ENCODE measurements at places on chromosomes 7 and 10.

GRCh38 chr7:47525066-47525623 lies 56.8 kb downstream of the TNS3 start:
- DNase-seq = no peak

DNA sequence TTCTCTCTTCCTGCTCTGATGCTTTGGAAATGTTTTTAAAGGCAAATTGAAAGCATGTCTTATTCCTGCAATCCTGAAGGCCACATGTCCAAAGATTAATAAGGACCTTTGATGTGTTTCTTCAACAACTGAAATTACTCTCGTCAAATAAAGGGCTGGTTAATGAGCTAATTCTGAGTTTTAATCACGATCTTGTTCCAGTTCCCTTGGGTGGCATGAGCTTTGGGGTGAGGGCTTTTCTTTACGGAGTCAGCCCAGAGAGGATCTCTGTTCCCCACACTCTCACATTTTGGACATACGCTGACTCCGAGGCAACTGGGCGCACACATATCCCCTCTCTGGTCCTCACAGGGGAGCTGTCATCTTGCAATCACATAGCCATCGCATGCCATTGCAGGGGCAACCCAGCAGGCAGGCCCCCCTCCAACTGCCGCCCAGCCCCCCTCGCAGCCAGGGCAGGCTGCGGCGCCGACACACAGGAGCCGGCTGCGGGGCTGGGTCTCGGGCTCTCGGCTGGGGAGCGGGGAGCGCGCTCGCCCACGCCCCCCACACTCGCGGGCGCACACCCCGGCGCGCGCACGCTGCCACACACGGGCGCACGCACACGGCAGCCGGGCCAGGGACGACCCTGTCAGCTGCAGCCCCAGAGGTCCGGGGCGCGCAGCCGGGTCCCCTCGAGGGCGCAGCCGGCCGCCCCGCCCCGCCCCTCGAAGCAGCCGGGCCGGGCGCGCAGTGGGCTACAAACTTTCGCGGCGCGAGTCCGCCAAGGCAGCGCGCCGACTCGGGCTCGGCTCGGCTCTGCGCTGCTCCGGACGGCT lies at the start of gene GDF10:
TSS of gene GDF10 (plus strand) at position 587 of the 818 bp plus-strand sequence. CDS start 455 bp downstream, outside the sequence.
- DNase-seq = no peak

GRCh38 chr10:124063750-124064603 lies 29.4 kb downstream of the CHST15 start:
- no peak for DNase-seq

DNA sequence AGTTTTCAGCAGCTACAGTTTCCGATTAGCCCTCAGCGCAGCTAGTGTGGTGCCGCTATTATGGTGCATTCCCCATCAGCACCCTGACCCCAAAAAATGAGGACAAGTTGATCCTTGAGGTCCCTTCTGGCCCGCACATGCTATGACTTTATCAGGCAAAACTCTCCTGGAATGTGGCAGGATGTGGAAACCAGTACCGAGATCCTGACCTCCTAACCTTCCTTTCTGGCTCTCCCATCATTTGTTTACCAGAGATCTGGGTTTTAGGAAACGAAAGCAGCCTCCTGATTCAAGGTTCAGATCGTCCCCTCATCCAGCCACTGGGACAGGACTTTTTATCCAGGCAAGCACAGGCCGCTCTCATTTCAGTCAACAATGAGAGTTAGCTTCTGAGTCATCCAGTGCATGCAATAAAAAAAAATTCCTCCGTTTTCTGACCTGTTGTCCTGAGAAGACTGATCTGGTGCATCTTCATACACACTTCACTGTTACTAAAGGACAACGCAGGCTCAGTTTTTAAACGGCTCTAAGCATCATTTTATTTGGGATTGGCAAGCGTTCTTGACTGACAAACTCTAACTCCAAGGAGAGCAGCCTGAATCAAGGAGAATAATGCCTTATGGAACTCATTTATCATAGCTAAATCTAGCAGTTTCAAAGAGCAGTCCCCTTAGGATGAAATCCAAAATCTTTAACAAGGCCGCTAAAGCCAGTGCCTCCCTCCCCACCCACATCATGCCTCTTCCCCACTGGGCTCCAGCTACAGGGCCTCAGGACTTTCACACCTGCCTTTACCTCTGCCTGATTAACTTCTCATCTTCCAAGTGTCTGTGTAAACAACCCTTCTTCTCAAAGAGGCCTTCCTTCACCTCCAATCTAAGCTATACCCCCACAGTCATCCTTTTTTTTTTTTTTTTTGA lies 17.1 kb downstream of the PDLIM1 start:
- DNase-seq = peak; percentile 46

DNA sequence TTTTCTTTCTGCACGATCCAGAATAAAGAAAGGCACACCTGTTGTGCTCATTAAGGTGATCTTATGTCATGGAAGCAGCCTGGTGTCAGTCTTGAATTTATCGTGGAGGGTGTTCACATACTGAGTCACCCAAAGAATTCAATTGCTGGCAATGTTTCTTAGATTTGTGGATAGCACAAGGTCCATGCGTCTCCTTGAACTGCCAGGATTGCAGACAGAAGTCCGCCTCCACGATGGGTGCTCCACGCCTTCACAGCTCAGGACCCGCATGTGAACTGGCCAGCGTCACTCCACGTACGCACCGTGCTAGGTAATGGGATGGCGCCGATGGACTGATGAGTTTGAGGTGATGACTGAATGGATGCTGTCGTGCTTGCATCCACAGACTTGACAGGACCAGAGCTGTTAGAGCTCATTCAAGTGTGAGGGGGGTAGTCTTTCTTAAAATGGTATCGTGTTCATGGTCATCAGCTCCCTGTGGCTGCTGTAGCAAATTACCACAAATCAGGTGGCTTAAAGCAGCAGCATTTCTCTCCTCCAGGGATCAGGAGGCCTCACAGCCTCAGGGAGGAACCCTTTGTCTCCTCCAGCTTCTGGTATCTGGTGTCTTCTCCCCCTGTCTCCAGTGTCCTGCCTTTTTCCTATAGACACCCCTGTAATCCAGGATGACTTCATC lies 65.4 kb upstream of the DNAJB6 start:
- no peak for DNase-seq

DNA sequence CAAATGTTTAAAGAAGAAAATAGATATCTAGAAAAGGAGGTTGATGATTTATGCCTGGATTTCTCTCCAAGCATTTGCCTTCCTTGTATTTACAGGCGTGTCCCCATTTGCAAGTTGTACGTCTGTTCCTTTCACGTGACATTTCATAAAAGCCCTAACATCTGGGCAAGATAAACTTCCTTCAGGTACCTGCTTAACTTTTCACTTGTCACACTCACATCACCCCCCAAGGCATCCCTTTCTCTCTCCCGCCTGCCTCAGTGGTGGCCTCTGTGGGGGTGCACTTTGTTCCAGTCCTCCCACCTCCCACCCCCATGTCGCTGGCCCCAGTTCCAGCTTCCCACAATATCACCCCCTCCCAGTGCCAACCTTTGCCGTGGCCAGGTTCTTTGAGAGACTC lies 6.7 kb downstream of the TWIST1 start:
- no peak for DNase-seq

DNA sequence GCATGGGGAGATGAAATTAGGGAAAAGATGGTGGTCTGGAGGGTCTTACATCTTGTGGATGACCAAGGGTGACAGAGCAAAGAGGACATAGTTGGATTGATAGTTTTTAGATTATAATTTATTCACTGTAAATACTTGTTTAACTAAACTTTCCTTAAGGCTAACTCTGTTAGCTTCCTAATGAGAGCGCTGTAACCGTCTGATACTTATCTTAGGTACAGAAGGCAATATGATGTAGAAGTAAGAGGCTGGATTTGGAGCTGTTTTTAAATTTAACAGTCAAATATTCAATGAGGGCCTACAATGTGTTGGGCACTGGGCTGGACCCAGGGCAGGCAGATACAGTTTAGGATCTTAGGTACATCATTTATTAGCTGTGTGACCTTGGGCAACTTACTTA lies 36.0 kb downstream of the PRKAR2B start:
- DNase-seq = no peak

- DNase-seq = no peak
Measured at GRCh38 chr10:44949127-44949802, 10.3 kb upstream of the RASSF4 start.

GRCh38 chr10:20976390-20976789 lies 79.3 kb upstream of the NEBL start:
- no peak for DNase-seq

DNA sequence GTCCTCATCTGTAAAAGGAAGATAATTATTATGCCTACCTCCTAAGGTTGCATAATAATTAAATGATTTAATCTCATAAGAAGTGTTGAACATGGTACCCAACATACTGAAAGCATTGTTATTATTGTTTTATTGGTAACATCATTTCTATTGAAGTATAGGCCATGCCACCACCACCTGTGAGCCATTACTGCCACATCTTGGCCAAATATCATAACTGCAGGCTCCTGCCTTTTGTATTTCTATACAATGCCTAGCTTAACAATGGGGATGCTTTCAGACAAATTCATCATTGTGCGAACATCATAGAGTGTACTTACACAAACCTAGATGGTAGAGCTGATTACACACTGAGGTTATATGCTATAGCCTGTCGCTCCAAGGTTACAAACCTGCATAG lies 61.1 kb upstream of the NPSR1 start:
- no peak for DNase-seq

DNA sequence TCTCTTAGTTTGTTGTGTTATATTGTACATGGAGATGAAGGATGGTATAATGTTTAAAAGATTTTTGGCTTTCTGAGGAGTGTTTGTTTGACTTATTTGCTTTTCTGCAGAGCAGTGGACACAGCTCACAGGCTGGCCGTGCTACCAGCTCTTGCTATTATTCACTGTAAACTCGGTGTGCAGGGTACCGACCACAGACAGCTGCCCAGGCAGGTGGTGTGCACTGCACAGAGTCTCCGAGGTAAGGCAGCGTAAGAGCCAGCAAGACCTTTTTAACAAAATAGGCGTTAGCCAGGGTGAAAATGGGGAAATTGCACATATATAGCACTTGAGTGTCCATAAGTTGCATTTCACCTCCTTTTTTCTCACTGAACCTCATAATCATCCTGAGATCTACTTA lies 438.0 kb downstream of the CNTNAP2 start:
- no peak for DNase-seq

DNA sequence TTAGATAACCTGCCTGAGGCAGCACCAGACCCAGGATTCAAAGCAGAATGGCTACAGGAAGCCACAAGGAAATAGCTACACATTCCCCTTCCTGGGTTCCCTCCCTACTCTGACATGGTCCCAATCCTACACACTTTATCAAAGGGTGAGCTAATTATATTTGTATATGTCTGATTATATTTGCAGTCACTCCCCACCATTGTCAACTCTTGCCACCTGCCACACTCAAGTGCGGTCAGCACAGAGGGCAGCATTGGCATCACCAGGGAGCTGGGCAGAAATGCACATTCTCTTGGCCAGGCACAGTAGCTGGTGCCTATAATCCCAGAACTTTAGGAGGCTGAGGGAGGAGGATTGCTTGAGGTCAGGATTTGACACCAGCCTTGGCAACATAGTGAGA lies 114.1 kb upstream of the PDLIM1 start:
- no peak for DNase-seq

DNA sequence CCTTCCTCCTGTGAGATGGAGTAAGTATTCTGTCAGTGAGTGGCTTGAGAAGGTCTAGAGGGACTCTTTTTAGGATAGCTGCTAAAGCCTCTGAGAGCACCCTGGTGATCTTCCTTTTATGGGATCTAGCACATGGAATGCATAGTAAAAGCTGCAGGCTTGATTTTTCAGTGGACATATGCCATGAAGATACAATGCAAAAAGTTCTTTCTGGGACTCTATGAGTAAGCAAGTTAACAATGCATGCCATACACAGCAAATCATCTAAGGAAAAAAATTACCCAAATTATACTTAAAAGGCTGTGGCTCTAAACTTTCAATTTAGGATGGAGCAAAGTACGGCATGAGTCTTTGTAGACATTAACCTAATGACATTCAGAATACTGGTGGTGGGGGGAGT lies 154.5 kb downstream of the SGMS1 start:
- DNase-seq = peak; percentile 25

DNA sequence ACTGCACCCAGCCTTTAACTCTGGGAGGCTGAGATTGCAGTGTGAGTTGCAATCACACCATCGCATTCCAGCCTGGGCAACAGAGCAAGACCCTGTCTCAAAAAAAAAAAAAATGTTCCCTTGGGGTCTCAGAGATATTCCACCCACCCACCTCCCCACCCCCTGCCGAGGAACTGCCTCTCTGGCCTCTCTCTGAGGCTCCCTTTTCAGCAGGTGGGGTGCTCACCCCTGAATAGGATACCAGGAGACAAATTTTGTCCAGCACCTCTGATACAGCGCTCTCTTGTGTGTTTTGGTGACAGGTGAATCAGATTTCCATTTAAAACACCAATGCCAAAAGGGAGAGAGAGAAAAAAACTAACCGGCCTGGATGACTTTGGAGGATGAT lies 92.6 kb upstream of the KIF5B start:
- DNase-seq = no peak

GRCh38 chr10:7763929-7764328 lies 23.9 kb downstream of the KIN start:
- DNase-seq = no peak

DNA sequence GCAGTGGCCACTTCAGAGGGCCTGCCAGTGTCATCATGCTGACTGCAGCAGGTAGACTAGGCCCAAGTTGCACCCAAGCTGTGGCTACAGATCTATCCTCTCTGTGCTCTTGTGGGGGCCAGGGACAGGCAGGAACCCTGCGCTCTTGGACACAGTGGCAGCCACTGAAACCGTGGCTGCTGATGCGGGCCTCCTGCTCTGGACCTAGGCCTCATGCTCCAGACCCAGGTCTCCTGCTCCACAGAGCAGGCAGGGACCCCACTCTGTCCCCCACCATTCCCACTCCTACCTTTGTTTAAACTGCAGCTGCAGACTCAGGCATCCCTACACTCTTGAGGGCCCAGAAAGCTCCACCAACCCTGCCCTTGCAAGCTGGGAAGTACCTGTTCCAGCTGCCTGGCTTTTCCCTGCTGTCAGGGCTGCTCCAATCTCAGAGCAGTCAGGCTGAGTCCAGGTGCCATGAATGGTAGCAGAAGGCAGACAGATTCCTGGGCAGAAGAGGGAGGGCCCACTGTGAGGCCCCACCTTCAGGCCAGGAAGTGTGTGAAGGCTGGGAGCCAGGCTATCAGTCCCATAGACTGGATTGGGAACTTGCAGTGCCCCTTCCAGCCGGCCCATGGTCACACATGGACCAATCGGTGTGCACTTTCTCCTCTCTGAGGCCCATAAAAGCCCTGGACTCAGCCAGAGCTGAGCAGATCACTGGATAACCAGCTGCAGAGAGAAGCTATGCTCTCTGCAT lies 634.0 kb upstream of the SEMA3D start:
- no peak for DNase-seq

GRCh38 chr10:107686095-107686494 lies 521.6 kb upstream of the SORCS1 start:
- no peak for DNase-seq
